ENCODE measurements at places on chromosomes 12 and 14.

- peak; percentile 56 for DNase-seq
Measured at GRCh38 chr12:49367381-49368239, at the start of gene SPATS2. Gene SPATS2, plus strand, starts transcription at chr12:49367462. Its CDS starts 93,551 bp downstream, at chr12:49461013.

DNA sequence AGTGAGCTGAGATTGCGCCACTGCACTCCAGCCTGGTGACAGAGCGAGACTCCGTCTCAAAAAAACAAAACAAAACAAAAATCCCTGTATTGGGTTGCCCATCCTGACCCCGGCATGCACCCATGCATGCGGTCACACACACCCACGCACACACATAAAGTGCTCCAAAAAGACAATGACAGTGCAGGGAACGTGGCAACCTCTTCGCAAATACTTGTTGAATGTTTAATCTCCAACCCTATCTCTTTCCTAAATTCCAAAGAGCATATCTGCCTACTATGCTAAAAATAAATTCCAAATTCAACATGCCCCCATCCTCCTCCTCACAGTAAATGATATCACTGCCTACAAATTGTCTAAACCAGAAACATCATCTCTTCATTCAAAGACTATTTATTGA, 13.5 kb downstream of the SLC7A7 start:
- DNase-seq, result no peak

DNA sequence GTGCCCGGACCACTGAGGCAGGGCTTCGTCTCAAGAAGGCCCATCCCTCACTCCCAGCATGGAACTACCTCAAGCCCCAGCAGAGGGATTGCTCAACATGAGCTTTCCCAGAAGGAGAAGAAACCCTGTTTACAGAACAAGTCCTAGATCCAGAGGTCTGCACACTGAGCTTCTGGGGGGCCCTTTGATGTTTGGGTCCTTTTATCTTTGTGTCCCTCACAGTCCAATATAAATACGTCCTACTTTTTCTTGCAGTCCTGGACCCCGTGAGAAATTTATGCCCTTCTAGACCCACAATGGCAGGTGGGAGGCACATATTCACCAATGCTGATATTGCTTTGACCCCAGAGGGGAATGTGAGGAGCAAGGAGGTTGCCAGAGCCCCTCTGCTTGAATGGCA, 54.4 kb downstream of the SMUG1 start:
- DNase-seq, result no peak

- no peak for DNase-seq
Measured at GRCh38 chr12:103588680-103589079, 1.6 kb downstream of the STAB2 start.

DNA sequence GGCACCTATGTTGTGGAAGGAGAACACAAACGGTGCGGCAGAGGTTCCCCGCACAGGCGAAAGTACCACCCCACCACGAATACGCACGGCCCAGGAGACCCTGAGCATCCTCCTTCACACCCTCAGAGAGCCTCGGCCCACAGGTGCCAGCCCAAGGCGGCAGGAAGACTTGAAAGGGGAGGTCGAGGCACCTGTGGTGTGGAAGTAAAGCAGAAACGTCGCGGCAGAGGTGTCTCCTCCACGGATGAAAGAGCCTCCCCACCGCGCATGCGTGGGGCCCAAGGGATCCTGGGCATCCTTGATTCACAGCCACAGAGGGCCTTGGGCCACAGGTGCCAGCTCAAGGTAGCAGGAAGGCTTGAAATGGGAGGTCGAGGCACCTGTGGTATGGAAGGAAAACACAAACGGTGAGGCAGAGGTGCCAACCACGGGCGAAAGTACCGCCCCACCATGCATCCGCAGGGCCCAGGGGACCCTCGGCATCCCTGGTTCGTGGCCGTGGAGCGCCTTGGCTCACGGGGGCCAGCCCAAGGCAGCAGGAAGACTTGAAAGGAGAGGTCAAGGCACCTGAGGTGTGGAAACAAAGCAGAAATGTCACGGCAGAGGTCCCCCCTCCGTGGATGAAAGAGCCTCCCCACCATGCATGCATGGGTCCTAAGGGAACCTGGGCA, 380.1 kb downstream of the ALG10 start:
- DNase-seq, result no peak

DNA sequence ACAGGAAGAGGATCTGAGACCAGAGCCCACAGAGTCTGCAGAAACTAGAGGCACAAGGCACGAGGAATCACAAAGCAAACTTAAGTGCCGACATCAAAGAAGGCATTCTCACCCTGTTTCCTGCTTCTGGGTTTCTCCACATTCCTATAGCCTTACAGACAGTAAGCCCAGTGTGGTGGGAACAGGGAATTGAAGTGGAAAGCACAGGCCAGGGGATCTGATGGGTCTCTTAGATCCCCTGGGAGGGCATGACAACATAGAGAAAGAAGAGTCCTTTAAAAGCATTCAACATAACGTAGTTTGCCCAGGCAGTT, 75.6 kb upstream of the FRMD6 start:
- DNase-seq, result no peak

DNA sequence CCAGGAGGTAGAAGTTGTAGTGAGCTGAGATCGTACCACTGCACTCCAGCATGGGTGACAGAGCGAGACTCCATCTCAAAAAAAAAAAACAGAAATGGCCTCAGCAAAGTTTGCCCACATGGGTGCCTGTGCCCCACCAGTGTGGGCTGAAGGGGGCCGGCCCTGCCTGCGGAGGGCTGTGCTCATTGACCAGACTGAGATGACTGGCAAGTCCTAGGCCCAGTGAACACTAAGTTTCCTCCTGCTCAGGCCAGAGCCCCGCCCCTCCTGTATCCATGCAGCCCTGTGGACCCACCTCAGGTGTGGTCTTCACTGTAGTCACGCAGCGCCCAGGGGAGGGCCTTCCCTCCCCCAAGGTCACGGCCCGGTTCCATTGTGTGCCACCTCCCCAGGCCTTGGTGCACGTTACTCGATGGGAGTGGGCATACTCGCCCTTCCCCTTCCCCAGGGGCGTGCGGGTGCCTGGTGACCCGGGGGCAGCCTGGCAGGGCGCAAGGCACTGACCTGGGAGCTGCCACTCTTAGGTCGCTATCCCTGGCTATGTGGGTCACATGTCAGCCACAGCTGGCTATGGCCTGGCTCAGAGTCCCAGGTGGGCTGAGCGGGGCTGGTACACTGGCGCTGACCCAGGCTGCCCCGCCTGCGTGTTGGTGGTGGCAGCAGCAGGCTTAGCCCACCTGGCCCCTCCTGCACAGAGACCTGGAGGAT, 16.1 kb downstream of the INF2 start:
- no peak for DNase-seq

GRCh38 chr14:94310248-94310647, 12.9 kb downstream of the SERPINA6 start:
- no peak for DNase-seq

DNA sequence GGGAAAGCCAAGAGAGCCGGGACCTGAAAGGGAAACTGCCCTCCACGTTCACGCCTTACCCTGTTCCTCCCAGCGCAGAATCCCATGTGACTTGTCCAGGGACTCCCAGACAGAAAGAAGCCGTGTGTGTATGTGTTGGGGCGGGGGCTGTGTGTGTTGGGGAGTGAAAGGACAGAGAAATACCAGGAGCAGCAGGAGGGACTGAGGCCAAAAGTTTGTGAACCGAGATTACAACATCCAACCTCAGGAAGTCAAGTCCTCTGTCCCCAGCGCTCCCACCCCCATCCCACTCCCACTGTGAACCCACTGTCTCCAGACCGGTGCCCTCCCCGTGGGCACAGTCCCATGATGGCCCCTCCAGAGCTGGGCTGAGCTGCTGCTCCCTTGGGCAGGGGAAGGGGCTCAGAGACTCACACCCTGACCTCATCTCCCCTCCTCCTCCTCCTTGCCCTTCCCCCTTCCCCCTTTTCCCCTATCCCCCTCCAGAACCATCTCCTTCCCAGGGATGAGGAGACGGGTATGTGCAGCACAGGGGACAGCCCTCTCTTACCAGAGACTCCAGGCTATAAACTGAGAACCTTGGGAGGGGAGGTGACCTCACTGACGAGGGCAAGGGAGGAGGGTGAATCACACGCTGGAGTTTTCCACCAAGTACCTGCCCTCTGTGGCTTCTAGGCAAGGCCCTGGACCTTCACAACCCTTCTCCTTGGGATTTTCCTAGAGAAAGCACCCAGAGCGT, at the start of gene SLC6A12:
TSS of gene SLC6A12 (minus strand) at position 155 of the 739 bp plus-strand sequence. CDS start 4,171 bp downstream, outside the sequence.
- DNase-seq, result no peak

DNA sequence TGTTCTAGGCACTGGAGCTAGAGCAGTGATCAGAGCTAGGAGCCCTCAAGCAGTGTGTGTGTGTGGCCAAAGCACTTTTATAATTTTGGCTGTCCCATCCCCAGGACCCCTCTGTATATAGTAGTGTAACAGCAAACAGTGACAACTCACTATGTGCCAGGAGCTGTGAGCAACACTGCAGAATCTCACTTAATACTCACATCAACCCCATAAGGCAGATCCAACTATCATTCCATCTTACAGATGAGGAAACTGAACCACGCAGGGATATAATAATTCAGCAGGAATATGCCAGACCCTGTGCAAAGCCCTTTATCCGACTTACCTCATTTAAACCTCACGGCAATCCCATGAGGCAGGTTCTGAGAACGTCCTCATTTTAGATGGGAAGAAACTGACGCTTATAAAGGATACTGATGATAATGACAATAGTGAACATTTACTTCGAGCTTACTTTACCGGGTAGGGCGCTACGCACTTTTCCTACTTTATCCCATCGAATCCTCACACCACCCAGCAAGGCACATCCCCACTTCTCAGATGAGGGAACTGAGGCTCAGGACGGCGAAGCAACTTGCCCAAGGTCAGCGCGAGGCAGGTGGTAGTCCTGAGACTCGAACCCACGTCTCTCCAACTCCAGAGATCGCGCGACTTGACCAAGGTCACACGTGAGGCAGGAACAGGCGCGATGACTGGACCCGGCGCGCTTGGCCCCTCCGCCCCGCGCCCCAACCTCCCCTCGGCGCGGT, 687 bp downstream of the RAB35 start:
- peak; percentile 25 for DNase-seq

- DNase-seq, result no peak
Measured at GRCh38 chr14:68511129-68512047, 281.5 kb downstream of the ZFP36L1 start.

DNA sequence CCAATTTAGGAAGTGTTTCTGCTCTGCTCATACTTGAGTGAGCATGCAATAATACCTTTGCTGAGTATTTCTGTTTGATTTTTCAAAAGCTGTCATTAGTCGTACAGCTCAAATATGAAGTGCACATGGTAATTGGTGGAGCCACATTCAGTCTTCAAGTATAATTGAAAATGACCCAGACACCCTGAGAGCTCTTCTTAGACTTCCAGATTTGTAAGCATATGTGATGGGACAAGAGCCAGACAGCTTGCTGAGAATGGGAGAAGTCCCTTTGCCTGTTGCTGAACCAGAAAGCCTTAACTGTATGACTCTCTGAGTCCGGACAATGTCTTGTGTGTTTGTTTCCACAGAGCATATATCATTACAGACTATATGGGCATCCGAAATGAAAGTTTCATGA, 307.3 kb downstream of the TMEM117 start:
- DNase-seq, result no peak

DNA sequence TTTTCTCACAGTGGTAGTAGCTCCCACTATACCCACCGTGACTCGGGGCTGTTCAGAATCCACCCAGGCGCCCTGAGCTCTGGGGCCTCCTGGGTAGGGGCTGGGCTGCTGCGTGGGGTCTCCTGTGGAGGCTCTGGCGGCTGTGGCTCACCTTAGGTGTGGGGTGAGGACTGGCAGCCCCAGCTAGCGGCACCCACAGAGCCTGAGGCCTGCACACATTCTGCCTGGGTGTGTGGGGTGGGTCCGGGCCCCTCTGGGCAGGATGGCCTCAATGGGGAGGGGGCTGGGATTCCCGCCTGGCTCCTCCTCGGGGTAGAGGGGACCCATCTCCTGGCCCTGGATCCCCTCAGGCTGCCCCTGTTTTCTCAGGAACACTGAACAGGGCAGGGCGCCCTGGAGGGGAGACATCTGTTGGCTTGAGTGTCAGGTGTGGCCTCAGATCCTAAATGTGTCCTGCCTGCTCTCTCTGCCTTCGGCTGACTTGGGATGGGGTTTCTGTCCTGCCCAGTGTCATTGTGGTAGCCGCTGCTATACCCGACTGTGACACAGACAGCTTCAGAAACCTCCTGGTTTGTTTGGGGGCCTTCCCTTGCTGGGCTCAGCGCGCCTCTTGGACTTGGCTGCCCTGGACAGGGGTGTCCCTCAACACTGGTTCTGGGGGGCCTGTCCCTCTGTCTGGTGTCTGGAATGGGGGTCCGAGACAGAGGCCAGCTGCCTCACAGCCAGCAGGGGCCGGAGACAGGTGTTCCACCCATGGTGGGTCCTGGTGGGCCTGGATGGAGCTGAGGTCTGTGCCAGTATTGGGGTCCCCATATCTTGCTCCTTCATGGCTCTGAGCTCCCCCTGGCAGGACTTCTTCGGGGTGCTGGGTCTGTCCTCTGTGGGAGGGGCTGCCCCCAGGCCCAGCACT, 354.9 kb downstream of the TMEM121 start:
- no peak for DNase-seq

- DNase-seq, result no peak
Measured at GRCh38 chr14:50726372-50727107, 58.4 kb upstream of the SAV1 start.

- no peak for DNase-seq
Measured at GRCh38 chr12:82857911-82858533, 171.3 kb downstream of the TMTC2 start.

DNA sequence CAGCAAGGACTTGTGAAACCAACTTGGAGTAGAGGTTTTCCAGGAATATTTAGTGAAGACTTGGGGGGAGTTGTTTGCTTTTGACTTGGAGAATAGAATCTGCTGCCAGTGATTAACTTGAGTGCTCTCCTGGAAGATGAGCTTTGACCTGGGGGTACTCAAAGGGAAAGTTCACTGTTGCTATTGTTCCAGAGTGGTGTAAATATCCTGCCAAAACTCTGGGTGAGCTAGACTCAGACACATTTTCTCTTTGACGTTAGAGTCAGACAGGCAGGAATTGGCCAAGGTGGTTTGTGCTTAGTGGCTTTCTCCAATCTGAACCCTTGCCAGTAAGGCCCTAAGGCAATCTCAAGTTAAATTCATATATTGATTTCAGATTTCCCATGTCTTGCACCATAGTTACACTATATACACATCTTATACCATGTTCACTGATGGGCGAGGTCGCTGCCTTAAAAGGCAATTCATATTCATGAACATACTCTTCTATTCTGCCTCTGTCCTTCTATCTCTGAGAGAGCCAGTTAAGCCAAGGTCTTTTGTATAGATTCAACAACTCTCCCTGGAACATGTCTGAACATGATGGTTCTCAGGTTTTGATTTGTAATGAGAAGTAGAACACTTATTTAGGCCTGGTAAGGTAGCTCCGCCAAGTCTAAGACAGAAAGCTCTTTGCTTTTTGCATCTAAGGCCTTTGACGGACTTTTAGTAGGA, 204.6 kb upstream of the SLC38A2 start:
- no peak for DNase-seq

DNA sequence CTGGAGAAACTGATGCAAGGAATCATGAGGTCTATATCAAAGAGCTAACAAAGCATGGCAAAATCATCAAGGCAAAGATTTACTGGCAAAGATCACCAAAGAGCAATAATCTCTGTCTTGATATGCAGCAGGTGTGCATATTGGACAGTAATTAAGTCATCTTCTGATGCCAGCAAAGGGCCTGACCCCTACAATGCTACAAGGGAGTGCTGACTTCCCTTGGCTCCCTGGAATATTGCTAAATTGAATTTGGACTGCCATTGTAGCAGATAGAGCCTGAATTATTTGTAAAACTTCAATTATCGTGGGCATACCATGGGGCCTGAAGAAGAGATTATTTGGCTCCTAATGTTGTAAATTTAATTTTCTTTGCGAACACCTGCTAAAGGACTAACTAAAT, 307.9 kb upstream of the SYT1 start:
- DNase-seq, result no peak
